ENCODE measurements at places on chromosomes 11 and 22.

DNA sequence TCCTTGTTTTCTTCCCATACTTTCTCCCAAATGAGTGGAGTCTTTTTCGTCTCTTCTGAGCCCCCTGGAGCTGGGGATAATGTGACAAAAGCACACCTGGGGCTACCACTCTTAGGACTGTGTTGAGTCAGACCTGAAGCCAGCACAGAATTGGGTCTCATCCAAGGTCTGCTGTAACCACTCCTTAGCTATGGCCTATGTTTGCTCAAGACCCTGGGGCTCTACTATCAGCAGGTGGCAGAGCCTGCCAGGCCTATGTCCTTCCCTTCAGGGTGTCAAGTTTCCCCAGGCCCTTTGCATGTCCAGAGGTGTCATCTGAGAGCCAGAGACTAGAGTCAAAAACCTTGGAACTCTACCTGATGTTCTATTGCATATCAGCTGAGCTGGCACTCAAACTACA lies 335.7 kb downstream of the DDX10 start:
- ATAC-seq = no peak

DNA sequence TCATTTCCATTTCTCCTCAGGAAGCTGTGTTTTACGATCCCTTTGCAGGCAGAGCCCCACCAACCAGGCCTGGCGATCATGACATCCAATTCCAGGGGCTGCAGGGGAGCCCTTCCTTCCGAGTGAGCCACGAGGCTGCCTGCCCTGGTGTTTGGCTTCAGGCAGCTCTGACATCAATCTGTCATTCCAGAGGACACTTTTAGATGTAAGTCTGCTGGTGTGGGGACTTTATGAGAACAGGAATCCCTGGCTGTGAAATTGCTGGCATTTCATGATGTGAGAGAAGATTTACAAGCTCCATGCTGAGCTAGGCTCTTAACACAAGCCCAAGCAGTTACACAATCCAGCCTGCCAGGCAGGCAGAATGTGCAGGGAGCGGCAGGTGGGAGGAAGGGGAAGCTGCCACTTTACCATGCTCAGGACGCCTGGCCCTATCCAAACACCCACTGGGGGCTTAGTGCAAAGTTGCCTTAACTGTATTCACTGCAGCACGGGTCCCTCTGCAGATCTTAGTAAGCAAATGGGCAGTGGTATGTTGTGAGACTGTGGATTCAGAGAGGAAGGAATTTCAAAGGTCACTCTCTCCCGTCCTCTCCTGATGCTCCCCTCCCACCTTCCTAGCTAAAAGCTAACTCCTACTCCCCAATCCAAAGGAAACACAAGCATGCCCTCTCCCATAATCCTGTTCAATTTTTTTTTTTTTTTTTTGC lies 43.4 kb upstream of the MICAL2 start:
- ATAC-seq = no peak

GRCh38 chr22:28771195-28771791 lies 1.2 kb upstream of the CCDC117 start:
- ATAC-seq = no peak

DNA sequence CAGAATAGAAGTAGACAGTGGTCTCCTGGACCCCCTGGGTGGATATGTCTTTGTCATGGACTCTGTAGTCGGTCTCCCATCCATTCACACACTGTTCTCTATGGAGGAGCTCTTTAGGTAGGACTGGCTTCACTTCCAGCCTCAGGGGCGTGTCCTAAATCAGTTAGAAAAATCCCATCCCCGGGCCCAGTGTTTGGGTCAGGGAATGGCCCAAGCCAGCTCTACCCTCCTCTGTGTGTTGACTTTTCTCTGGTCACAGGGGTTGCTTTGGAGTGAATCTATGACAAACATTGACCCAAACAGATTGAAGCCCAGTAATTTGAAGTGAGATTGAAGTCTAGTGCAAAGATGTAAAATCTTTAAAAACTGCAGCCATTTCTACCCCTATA lies 34.0 kb downstream of the WEE1 start:
- no peak for ATAC-seq

DNA sequence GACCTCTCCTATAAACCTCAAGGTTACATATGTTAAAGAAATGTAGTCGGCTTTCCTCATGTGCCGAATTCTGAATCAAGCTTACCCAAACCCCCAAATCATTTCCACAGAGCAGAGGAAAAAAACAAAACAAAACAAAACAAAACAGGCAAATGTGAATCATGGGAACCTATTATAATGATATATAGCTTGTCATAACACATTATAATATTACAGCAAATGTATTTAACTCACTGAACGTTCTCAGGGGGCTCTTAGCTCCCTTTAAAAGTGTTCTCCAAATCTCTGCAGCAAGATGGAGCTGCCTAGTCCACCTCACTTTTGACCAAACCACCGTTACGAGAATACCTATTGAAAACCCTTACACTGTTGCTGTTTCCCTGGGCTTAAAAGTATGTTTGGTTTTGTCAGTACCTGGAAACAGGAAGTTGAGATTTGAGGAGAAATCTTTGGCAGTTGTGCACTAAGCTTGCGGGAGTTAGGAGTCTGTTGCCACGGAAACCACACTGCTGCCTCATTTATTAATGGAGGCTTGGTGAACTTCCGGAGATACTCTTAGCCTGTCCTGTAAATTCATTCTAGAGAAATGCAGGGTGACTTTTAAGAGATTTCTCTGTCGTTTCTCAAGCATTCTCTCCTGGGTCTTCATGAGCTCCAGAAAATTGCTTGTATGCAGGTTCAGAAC lies 167.0 kb upstream of the RASSF10 start:
- ATAC-seq = no peak

DNA sequence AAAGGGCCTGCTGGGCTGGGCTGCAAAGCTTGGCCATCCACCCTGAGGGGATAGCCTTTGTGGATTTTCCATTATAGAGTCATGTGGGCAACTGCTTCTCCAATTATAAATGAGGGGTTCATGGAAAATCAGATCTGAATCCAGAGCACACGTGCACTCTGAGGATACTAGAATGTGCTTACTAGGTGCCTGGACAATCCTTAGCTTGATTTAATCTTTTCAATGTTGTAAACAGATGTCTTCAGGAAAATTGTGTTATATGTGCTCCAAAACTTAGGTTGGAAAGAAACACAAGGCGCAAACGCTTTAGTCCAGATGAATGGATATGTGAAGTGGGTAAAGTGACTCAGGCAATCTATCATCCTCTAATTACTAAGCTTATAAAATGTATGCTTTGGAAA lies 92.0 kb downstream of the SLC17A6 start:
- no peak for ATAC-seq

- ATAC-seq = no peak
Measured at GRCh38 chr11:68889948-68890446, 13.6 kb downstream of the MRPL21 start.

GRCh38 chr11:69954756-69955155 lies 123.4 kb upstream of the ANO1 start:
- ATAC-seq = no peak
